ENCODE measurements at places on chromosomes 2 and 18.

DNA sequence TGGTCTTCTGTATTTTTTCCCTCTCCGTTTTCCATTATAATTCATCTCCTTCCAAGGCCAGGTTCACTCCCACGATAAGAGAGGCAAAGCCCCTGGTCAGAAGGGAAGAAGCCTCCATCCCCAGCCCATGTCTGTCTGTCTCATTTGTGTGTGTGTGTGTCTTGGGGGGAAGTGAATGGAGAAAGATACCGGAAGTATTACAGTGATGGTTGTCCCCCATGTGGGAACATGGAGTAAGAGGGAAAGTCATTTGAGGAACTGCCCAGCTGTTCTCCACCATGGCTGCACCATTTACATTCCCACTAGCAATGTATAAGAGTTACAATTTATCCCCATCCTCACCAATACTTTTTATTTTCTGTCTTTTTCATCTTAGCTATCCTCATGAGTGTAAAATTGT lies 113.6 kb upstream of the ATP8B1 start:
- DNase-seq: no peak

DNA sequence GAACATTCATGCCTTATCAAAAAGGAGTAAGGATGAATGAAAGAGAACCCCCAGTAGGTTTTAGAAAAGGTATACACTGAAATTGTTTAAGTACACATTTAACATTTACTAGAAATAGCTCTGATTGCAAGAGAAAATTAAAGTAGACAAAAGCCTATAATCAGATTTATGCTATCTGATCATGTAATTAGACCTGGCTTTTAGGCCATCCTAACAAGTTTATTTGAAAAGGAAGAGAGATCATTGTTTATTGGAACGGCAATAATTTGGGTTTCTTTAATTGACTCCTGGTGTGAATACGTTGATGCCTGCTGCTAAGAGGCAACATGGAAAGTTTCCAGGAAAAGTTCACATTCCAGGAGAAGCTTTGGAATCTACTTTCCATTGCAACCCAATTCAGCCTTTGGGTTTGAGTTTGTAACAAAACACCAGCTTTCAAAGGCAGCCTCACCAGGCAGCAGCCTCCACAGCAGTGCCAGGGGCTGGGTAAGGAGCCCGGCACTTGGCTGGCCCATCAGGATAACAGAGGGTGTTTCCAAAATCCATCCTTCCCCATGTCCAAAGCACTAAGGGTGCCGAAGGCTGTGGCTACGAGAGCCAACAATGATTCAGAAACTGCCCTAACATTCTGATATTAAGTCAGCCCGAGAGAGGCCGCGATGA lies 18.0 kb downstream of the FZD7 start:
- no peak for DNase-seq

DNA sequence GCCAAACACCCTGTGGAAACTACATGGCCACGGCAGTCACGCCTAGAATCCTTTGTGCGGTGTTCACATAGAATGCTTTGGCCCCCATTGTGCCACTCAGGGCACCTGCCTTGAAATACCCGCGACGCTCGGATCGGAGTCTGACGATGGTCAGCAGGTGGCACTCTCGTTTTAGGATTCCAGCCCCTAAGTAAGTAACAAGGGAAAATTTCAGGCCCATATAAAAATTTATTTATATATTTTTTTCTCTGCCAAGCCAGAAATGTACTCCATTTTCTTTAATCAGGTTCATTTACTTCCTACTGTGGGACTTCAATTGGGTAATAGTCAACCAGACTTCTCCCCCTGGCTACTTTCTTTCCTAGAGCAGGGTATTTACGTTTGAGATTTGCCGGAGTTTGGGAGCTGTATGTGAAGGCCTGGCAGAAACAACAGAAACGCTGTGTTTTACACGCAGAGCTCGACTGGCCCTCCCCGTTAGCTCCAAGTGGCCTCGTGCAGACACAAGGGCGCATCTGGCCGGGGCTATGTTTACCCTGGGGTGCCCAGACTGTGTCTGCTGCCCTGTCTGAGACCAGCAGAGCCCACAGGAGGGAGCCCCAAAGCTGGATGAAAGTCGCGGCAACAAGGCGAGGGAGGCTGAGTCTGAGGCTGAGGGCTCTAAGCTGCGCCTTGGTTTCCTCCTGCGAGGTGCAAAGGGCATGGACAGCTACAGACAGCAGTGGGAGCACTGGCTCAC lies 41.6 kb downstream of the LRRC30 start:
- no peak for DNase-seq

DNA sequence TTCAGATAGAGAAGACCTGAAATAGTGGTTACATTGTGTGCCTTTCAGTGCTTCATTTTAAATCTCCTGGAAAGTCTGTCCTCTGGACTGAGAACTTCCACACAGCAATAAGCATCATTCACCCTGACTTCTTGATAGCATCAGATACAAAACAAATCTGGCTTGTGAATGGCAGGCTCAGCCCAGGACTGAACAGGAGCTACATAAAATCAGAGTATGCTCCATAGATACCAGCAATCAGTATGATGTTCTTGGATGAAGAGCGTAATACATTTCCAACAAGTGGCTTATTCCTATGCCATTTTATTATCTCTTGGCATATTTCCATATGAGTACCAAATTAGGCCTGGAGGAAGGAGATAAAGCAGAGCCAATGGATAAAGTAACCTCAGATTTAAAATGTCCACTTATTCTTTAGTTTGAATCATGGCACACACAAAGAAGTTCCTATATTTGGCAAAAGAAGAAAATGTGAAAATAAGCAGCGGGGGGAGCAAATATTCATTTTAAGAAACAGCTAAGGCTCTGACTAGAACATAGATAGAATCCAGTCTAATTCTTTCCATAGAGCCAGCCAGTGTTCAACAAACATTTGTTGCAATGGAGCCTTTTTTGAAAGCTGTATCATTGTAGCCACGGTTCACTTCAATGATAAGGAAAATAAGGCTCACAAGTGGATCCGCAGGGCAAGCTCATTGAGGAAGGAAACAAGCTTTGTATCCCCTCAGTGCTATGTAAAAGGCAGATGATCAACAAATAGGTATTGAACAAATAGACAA lies 230.8 kb upstream of the CHAC2 start:
- DNase-seq: no peak

DNA sequence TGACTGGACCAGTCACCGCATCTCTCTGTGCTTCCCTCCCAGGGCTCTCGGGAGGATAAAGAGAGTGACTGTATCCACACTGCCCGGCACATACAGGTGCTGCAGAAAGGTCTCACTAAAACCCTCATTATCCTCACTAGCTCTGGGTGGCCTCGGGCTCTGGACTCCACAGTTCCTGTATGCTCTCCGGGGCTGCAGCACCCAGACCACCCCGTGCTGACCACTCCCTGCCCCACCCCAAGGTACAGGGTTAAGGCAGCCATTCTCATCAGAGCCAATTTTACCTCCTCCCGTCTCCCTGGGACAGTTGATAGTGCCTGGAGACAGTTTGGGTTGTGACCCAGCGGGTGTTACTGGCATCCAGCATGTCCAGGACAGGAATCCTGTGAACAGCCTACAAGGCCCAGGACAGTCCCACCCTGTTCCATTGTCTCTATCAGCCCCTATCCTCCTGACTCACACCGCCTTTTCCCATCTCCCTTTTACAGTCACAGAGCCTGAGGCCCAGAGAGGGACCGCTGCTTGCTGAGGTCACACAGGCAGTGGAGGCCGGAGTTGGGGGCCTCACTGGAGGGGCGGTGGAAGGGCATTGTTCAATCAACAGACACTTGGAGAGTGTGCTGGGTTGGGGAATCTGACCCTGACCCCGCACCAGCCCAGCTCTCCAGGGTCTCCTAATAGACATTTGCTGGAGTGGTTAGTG lies 1.7 kb downstream of the ZAP70 start:
- DNase-seq: no peak

- no peak for DNase-seq
Measured at GRCh38 chr2:143261986-143262385, 132.8 kb downstream of the ARHGAP15 start.

DNA sequence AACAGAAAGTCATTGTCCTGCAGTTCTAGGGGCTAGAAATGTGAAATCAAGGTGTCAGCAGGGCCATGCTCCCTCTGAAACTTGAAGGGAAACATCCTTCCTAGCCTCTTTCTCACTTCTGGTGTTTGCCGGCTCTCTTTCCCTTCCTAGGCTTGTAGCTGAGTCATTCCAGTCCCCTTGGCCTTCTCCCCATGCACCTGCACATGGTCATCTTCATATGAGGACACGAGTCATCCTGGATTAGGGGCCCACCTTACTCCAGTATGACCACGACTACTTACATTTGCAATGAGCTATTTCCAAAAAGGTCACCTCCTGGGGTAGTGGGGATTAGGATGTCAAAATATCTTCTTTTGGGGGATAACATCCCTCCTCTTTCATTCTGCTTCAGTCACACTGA lies 168.5 kb upstream of the CXCR4 start:
- no peak for DNase-seq

GRCh38 chr2:150486539-150487484 lies 655 bp downstream of the RND3 start:
- no peak for DNase-seq

DNA sequence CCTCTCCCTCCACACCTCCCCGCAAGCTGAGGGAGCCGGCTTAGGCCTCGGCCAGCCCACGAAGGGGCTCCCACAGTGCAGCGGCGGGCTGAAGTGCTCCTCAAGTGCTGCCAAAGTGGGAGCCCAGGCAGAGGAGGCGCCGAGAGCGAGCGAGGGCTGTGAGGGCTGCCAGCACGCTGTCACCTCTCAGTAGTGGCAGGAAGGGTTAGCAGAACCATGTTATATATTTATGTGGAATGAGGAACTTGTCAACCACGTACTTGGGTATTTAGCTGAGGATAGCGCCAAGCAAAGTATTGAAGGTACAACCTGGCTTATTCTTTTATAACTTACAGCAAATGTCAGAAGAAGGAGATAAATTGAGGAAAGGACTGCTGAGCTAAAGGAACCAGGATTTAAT lies 144.1 kb upstream of the MGAT5 start:
- no peak for DNase-seq

GRCh38 chr2:65231121-65231520 lies 3.5 kb downstream of the ACTR2 start:
- no peak for DNase-seq

DNA sequence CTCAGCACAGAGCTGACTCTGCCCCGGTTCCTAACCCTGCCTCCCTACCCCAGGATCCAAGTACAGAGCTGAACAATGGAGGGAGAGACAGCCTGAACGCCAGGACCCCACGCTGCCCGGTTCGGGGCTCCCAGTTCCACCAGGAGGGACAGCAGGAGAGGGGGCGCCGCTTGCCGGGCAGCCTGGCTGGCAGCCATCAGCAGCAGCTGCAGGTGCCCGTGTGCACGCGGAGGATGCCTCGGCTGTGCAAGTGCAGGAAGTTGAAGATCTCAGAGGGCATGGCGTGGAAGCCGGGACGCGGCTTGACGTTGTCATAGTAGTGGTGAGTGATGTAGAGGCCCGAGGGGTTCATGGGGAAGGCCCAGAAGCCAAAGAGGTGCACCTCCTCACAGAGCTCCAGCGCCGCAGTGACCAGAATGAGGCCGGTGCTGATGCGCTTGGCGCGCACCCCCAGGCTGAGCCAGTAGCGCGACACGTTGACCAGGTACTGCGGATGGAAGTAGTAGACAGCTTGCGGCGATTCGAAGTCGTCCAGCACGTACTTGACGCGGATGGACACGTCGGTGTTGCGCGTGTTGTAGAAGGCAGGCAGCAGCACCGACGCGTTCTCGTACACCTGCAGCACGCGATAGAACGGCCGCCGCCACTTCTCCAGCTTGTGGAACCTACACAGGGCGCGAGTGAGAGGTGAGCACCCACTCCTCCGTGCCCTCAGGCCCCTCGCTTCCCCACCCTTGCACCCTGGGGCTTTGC lies 23.0 kb upstream of the LOXHD1 start:
- DNase-seq: no peak

- DNase-seq: no peak
Measured at GRCh38 chr2:45337481-45337880, 273.6 kb downstream of the SRBD1 start.

DNA sequence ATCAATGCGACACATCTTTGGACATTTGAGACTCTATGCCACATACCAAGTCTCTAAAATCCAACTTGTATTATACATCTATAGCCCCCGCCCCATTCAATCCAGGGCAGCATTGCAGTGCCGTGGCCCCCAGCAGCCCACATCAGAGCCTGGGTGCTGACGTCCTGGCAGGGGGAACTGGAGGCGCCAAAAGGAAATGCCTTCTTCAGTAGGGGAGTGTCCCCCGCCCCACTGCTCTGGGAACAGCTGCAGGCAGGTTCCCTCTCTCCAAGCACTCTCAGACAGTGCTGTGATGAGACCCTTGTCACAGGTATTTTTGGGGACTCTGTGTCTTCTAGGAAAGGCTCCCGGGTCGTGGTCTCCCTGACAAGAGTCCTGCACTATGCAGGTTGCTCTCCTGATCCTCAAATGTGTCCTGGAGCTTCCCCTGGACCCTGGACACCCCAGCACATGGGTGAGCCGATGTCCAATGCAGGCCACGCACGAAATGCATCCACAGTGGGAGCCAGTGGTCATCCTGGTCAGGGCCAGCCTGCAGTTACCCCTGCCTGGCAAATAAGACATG lies 188.7 kb downstream of the RTP5 start:
- no peak for DNase-seq

GRCh38 chr2:25168256-25169072 lies at the start of gene POMC:
Gene POMC (minus strand): TSS chr2:25168580. CDS start chr2:25164772, 3,808 bp downstream.
- no peak for DNase-seq

- no peak for DNase-seq
Measured at GRCh38 chr2:127389778-127390435, 2.1 kb upstream of the MAP3K2 start.

GRCh38 chr2:10385933-10386773 lies 62.0 kb downstream of the ODC1 start:
- no peak for DNase-seq

- no peak for DNase-seq
Measured at GRCh38 chr2:109719871-109720270, 74.2 kb upstream of the RGPD5 start.

Measured in substantia nigra (tissue), 51 donors.